ENCODE measurements at places on chromosomes 16 and 17.

- no peak for DNase-seq
Measured at GRCh38 chr17:2057175-2057759, 2.4 kb downstream of the HIC1 start.

DNA sequence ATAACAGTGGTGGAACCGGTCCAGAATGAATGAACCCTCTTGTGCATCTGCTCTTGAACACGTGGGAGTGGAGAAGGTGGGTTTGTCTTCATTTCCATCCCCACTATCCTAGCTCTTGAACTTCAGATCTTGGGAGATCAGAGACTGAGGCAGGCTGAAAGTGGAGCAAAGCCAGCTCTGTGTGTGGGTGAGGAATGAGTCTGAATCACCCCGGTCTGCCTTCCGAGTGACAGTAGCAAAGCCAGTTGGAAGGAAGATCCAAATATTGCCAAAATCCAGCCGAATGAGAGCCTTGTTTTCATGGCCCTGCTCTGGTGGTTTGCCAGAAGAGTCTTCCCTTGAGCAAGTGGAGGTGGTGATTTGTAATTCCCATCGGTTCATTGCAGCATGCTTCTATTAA, 29.0 kb upstream of the ASIC2 start:
- DNase-seq: no peak

- no peak for DNase-seq
Measured at GRCh38 chr17:42848093-42848492, 2.9 kb upstream of the AOC3 start.

- no peak for DNase-seq
Measured at GRCh38 chr17:48998587-48999440, 1.6 kb downstream of the IGF2BP1 start.

- no peak for DNase-seq
Measured at GRCh38 chr16:3669082-3669481, 14.6 kb downstream of the DNASE1 start.

- DNase-seq: no peak
Measured at GRCh38 chr17:18946536-18946935, 5.4 kb upstream of the SLC5A10 start.

- DNase-seq: no peak
Measured at GRCh38 chr16:24344784-24345183, 88.6 kb downstream of the CACNG3 start.

DNA sequence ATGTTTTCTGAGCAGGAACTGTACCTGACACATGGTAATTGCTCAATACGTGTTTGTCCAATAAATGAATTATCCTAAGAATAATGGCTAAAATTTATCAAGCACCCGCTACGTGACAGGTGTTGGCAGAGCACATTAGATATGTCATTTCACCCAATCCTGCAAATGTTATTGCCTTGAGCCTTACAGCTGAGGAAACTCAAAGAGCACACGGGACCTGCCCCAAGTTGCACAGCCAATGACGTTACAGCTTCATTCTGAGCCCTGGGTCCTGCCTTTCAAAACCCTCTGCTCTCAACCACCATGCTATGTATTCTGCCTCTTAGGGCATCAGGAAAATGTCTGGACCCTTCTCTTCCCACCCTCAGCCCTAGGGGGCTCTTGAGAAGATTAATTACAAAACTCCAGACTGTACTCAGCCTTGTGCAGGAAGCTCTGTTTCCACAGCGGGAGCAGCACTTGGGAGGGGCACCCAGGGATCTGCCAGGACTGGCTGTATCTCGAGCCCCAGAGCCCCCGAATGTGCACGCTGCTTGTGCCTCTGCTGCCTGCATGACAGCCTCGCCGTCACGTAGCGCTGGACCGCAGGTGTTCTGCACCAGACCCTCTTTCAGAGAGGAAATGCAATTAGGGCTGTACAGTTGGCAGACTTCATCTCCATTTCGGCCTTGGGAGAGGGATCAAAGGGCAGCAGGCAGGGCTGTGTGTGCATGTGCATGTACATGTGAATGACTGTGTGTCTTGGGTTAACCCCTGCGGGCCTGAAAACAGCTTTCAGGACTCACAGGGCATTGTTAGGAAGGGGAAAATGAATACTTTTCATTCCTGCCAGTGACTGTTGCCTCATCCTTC, 71.6 kb downstream of the GPR139 start:
- DNase-seq: no peak

DNA sequence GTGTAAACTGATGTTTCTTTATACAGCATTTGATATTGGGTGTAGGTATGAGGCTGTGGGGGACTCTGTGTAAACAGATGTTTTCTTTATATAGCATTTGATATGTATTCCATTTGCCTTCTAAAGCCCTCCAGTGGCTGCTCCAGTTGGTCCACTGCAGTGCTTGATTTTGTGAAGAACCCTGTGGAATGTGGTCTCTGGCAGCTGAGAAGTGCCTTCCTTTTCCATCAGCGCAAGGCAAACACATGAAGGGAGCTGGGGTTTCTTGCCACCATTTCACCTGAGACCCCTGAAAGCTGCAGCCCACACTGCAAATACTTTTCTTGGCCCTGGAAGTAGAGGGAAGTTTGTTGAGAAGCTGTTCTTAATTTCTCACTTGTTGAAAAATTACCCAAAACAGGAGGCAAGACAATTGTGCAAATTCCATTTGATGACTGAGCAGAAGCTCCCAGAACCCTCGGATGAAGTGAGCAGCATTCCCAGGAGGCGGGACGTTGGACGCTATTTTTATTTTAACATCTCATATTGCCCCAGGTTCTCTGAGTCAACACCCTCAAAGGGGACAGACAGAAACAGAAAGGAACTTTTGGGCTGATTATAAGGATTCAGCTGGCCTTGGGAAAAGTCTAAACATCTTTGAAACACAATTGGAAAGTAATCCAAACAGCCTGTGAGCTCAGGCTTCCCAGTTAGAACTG, 158.5 kb upstream of the RPH3AL start:
- no peak for DNase-seq

DNA sequence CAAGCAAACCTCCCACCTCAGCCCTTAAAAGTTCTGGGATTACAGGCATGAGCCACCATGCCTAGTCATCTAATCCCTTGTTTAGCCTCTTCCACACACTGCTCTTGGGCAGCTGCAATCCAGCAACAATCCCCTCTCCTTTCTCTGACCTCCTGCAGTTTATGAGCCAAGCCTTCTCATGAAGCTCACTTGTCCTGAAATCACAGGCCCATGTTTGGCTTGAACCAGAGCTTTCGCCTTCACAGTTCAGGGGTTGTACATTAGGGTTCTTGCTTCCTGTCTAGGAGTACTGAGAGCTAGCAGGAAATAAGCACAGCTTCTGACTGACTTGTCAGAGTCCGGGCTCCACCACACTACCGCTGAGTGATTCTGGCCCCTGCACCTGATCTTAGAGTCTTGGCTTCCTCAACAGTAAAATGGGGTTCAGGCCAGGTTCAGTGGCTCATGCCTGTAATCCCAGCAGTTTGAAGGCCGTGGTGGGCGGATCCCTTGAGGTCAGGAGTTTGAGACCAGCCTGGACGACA, 16.3 kb downstream of the ERAL1 start:
- no peak for DNase-seq

DNA sequence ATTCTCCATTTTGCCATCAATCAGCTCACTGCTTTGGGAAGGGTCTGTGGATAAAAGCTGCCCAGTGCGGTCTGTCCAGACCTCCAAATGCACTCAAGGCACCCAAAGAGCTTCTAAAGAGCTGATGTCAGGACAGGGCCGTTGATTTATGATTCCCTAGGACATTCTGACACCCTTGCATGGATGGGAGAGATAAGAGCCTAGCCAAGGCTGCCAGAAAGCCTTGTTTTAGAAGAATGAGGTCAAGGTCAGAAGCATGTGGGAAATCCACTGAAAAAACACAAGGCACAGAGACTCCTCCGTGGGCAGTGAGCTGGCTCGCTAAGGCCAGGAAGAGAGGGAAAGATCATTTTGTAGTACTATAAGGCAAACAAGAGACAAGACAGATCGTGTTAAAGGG, 214.0 kb downstream of the CDH11 start:
- no peak for DNase-seq

GRCh38 chr17:70254735-70255460, 85.6 kb downstream of the KCNJ2 start:
- no peak for DNase-seq
